H1 (cell line): ENCODE measurements at places on chromosomes 6 and 20. TPM values are rescaled to one million over a fixed set of nuclear protein-coding genes. Genes with fewer than 3 reads are reported as not detected.

OPN5 gene
- not detected in 2 replicates for total RNA-seq

SSTR4 gene
- total RNA-seq: not detected in 2 replicates

RBPJL gene
- 0.67 and 0.73 TPM in 2 replicates for total RNA-seq

OGFRL1 gene
- total RNA-seq: 8.5 and 9.0 TPM in 2 replicates

MCCD1 gene
- total RNA-seq: not detected in 2 replicates

MTFR2 gene
- 8.2 and 8.5 TPM in 2 replicates for total RNA-seq

CCDC28A gene
- 12.1 and 13.6 TPM in 2 replicates for total RNA-seq

SMAP1 gene
- total RNA-seq: 31.8 and 32.4 TPM in 2 replicates

ZFP64 gene
- 25.3 and 26.2 TPM in 2 replicates for total RNA-seq

RBBP8NL gene
- 0.43 and 0.59 TPM in 2 replicates for total RNA-seq

EYS gene
- total RNA-seq: 0.13 TPM in 1 of 2 replicates, not detected in the other

GRCh38 chr20:24117383-24117782, 128.8 kb upstream of the GGTLC1 start:
- H3K4me3 ChIP-seq: no peak overlapping the region
- no peaks in the 10 kb centered on the region for H3K36me3 ChIP-seq
- H3K4me1 ChIP-seq: no peaks in the 10 kb centered on the region
- no peak for DNase-seq

- no peak overlapping the region for H3K27ac ChIP-seq
- no peak overlapping the region for H3K4me3 ChIP-seq
- DNase-seq: no peak
- H3K4me1 ChIP-seq: no peaks in the 10 kb centered on the region
- H3K27me3 ChIP-seq: no peaks in the 10 kb centered on the region
- no peaks in the 10 kb centered on the region for H3K36me3 ChIP-seq
These were observed 144.6 kb upstream of the TMEM170B start for GRCh38 chr6:11392778-11393507.

DNA sequence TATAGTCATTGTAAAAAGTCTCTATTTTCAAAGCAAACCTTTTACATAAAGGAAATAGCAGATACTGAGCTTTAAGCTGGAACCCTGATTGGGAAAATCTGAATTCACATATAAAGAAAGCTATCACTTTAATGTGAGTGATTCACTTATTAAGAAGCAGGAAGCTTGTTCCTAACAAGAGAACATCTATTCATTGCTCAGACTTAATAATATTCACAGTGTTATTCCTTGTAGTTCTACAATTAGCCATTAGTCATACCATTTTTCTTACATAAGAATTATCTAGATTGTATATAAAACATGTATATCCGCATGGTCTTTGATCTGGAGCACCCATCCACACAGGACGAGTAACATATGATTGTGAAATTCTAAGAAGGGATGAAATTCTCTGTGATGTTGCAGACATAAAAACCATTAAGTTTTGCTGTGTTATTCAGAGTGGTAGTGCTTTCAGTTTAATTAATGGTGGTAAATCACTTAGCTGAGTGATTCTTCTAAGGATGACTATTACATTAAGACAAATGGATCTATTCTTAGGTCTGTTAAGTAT, 71.1 kb upstream of the FOXQ1 start:
- H3K4me3 ChIP-seq: no peak overlapping the region
- H3K27ac ChIP-seq: no peak overlapping the region
- H3K4me1 ChIP-seq: no peaks in the 10 kb centered on the region
- H3K27me3 ChIP-seq: no peaks in the 10 kb centered on the region

GRCh38 chr6:34560366-34561226, 4.5 kb upstream of the SPDEF start:
- no peaks in the 10 kb centered on the region for H3K27me3 ChIP-seq
- no peak overlapping the region for H3K27ac ChIP-seq
- no peak for DNase-seq
- H3K4me1 ChIP-seq: no peaks in the 10 kb centered on the region
- H3K36me3 ChIP-seq: no peaks in the 10 kb centered on the region

- H3K4me3 ChIP-seq: no peak overlapping the region
- no peaks in the 10 kb centered on the region for H3K4me1 ChIP-seq
- DNase-seq: no peak
- H3K27me3 ChIP-seq: no peaks in the 10 kb centered on the region
These were observed 153.1 kb downstream of the EPHA7 start for GRCh38 chr6:93266116-93266817.

GRCh38 chr20:31542201-31542842, 28.1 kb downstream of the HM13 start:
- no peaks in the 10 kb centered on the region for H3K4me1 ChIP-seq
- no peak overlapping the region for H3K4me3 ChIP-seq
- peaks cover 25% of the 10 kb centered on the region; the same call in 1 of the 2 replicates for H3K36me3 ChIP-seq

GRCh38 chr20:50278684-50279531, 88.3 kb downstream of the CEBPB start:
- H3K27me3 ChIP-seq: no peaks in the 10 kb centered on the region; the same call in 1 of the 2 replicates
- no peak for DNase-seq
- H3K36me3 ChIP-seq: no peaks in the 10 kb centered on the region
- no peak overlapping the region for H3K4me3 ChIP-seq

DNA sequence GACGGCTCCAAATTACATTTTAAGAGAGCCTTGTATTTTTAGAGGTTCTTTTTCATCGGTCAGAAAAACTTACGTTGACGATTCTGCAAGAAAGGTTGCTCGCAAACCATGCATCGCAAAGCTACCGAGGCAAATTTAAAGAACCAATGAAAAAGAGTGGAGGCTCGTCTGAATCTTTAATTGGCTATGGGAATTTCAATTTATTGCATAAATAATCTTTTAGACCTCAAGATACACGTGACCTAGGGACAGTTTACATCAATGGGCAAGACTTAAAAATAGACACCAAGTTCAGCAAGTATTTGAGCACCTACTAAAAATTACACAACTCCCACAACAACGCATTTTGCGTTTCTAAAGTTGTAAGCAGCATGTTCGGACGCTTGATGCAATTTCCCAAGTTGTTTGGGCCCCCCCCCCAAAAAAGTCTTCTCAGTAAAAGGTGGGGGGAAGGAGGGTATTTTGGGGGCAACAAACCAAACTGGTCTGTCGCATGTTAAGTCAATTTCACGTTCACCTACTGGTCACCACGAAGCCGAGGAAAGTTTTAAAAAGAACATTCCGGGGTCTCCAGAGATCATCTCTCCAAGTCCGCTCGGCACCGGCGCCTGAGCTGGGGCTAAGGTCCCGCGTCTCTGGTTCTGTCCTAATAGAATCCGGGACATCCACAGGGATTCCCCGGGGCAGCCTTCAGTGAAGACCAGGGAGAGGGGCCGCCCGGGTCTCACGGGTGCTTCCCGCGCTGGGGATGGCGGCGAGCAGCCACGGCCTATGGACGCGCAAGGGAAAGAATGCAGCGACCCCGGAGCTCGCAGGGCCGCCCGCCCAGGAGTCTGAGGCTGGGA, 851 bp downstream of the SNX5 start:
- H3K4me3 ChIP-seq: peak overlapping the region; percentile 94
- no peak for DNase-seq
- no peaks in the 10 kb centered on the region; the same call in 1 of the 2 replicates for H3K36me3 ChIP-seq
- H3K4me1 ChIP-seq: peaks cover 11% of the 10 kb centered on the region
- H3K27ac ChIP-seq: peak overlapping the region; percentile 100

DNA sequence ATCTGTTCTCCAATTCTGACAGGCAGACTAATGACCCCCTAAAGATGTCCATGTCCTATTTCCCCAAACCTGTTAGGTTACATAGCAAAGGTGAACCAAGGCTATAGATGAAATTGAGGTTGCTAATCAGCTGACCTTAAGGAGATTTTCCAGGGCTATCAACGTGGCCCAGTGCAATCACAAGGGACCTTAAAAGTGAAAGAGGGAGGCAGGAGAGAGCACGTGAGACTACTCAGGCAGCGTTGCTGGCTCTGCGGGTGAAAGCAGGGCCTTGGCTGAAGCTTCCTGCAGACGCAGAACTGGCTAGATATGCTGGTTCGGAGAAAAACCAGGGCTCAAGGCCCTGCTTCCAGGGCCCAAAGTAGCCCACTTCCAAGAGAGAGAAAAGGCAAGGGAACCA, 78.7 kb downstream of the NCOA7 start:
- no peak overlapping the region for H3K27ac ChIP-seq
- peaks cover 1% of the 10 kb centered on the region; the same call in 1 of the 2 replicates for H3K4me1 ChIP-seq
- no peaks in the 10 kb centered on the region for H3K27me3 ChIP-seq
- no peak overlapping the region for H3K4me3 ChIP-seq

DNA sequence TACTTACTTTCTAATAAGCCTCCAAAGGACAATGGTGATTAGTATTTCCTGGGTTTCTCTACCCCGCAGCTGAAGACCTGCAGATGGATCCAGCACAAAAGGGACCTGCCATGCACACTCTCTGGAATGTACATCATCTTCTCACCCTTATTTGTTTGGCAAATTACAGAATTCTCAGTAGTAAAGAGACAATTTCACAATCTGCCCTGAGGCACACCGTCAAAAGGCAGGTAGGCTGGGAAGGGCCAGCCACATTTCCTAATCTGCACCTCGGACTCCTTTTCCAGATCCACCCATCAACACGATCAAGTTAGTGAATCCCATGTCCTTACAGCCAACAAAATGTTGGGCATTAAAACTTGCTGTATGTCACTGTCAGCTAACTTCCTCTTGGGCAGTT, 4.9 kb downstream of the OVOL2 start:
- no peak overlapping the region for H3K4me3 ChIP-seq
- peaks cover 15% of the 10 kb centered on the region; the same call in 1 of the 2 replicates for H3K4me1 ChIP-seq
- DNase-seq: no peak
- peaks cover 19% of the 10 kb centered on the region for H3K27me3 ChIP-seq
- H3K36me3 ChIP-seq: no peaks in the 10 kb centered on the region
- H3K27ac ChIP-seq: no peak overlapping the region

DNA sequence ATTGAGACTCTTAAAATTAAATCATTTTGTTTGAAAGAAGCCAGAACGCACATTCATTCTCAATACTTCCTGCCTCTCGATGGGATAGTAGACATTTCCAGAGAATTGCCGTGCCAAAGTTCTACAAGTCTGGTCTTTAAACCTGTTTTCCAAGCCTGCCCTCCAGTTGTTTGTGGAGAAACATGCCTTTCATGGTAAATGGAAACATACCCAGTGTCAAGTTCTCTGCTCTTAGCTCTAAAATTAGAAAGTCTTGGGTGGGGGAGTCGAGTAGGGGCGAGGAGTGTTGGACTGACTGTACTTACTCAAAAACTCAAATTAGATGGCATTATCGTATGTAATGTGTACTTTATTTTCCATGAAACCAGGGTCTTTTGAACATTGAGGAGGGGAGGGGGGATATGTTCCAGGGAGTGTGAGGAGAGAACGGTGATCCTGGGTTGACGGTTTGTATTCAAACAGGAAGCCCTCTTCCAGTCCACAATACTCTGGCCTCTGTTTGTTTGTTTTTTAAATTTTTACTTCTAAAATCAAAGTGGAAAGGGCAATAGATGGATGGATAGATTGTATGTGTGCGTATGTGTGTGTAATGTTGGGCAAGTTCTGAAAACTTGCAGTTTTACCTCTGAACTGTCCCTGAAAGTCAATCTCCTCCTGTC, 106.8 kb upstream of the ARMC2 start:
- H3K4me3 ChIP-seq: no peak overlapping the region
- H3K36me3 ChIP-seq: no peaks in the 10 kb centered on the region
- H3K27ac ChIP-seq: no peak overlapping the region
- no peaks in the 10 kb centered on the region for H3K27me3 ChIP-seq
- no peaks in the 10 kb centered on the region for H3K4me1 ChIP-seq

- peaks cover 4% of the 10 kb centered on the region; the same call in 1 of the 2 replicates for H3K4me1 ChIP-seq
- no peak overlapping the region for H3K27ac ChIP-seq
These were observed 174.1 kb downstream of the NRN1 start for GRCh38 chr6:5832668-5833067.

GRCh38 chr20:57002066-57002570, 264.3 kb downstream of the BMP7 start:
- H3K4me3 ChIP-seq: no peak overlapping the region
- no peaks in the 10 kb centered on the region for H3K27me3 ChIP-seq
- H3K36me3 ChIP-seq: no peaks in the 10 kb centered on the region
- H3K27ac ChIP-seq: no peak overlapping the region

DNA sequence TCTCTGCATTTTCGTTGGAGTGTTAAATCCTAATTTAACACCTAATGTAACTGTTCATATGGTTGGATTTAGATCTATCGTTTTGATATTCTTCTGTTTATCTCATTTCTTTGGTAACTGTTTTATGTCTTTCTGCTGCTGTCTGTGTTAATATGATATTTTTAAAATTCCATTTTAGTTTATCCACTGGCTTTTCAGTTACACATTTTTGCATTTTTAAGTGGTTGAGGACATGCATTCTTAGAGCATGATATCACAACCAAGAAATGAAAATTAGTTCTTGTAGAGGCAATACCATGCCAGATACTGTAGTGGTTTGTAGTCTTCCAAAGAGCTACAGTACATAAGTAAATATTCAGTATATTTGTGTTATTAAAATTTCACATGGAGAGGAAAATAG, 58.6 kb downstream of the LIN28B start:
- no peaks in the 10 kb centered on the region for H3K27me3 ChIP-seq
- no peak overlapping the region for H3K4me3 ChIP-seq
- no peak overlapping the region for H3K27ac ChIP-seq
- no peak for DNase-seq
- no peaks in the 10 kb centered on the region for H3K36me3 ChIP-seq
- H3K4me1 ChIP-seq: peaks cover 3% of the 10 kb centered on the region

DNA sequence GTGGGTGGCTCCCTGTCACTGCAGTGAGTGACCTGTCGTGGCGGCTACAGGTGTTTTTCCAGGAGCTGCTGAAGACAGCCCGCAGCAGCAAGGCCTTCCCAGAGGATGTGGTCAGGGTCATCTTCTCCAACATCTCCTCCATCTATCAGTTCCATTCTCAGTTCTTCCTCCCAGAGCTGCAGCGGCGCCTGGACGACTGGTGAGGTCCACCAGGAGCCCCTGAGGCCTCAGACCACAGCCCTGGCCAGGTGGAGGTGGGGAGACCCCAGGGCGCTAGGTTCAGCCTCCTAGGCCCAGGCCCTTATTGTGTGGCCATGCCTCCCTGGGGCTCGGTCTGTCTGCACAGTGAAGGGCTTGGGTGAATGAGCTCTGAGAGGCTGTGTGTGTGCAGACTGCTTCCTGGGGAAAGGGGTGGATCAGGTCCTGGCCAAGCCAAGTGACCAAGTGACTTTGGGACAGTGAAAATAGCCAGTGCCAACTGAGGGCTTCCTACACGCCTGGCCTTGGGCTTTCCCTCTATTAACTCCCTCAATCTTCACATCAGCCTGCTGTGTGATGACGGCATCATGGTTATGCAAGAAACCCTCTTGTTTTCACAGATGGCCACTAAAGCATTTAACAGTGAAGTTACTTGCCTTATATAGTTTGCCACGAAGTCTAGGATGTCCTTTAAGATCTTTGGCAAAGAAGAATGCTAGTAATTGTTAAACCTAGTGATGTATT, 6.4 kb downstream of the FGD2 start:
- H3K27ac ChIP-seq: no peak overlapping the region
- no peak overlapping the region for H3K4me3 ChIP-seq
- H3K4me1 ChIP-seq: no peaks in the 10 kb centered on the region; the same call in 1 of the 2 replicates

DNA sequence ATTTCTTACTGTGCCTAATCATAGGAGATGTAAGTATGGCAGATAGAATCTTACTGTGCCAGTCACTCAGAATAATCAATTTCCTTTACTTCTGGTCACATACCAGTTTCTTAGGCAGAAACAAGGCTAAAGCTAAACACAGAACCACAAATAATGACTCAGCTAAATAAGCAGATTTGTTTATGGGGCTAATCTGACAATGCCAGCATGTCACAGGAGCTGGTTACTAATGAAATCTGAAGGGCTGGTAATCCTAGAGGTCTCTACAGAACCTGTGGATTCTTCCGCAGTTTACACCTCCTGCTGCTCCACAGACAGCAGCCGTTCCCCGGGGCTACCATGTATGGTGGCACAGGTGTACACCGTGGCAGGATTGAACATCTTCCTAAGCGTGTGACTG, 80.8 kb downstream of the LYRM4 start:
- H3K36me3 ChIP-seq: no peaks in the 10 kb centered on the region
- no peaks in the 10 kb centered on the region for H3K4me1 ChIP-seq
- no peak overlapping the region for H3K4me3 ChIP-seq
- no peaks in the 10 kb centered on the region for H3K27me3 ChIP-seq

- H3K4me3 ChIP-seq: no peak overlapping the region
- H3K36me3 ChIP-seq: no peaks in the 10 kb centered on the region
- H3K4me1 ChIP-seq: no peaks in the 10 kb centered on the region
- H3K27ac ChIP-seq: no peak overlapping the region
These were observed 124.9 kb downstream of the NKAIN2 start for GRCh38 chr6:123928529-123928928.
